ENCODE measurements at places on chromosomes 3 and 15. TPM values are rescaled to one million over a fixed set of nuclear protein-coding genes. Genes with fewer than 3 reads are reported as not detected.

The GOLGA6B gene
- total RNA-seq, result not detected

The MUSTN1 gene
- total RNA-seq, result 42.0 TPM

The PTH1R gene
- total RNA-seq, result 12.3 TPM

The ABHD14A gene
- 19.9 TPM for total RNA-seq

The CHST2 gene
- total RNA-seq, result 2.7 TPM

The EXOG gene
- 23.8 TPM for total RNA-seq

The C3orf18 gene
- total RNA-seq, result 44.2 TPM

The DUOXA2 gene
- not detected for total RNA-seq

The GPR27 gene
- 3.6 TPM for total RNA-seq

The CMTM8 gene
- 4.6 TPM for total RNA-seq

The ALDH1L1 gene
- 9.4 TPM for total RNA-seq

The PRSS50 gene
- total RNA-seq, result not detected

The SAMMSON gene
- not detected for total RNA-seq

The GNAT1 gene
- not detected for total RNA-seq

The TRIM69 gene
- total RNA-seq, result 65.0 TPM

The CRABP1 gene
- total RNA-seq, result not detected

The PPM1L gene
- 31.7 TPM for total RNA-seq

The CHRM5 gene
- not detected for total RNA-seq

The EXD1 gene
- not detected for total RNA-seq

The ATG7 gene
- 18.3 TPM for total RNA-seq

The CCDC191 gene
- 2.3 TPM for total RNA-seq

The XCR1 gene
- total RNA-seq, result not detected

The RARB gene
- 26.4 TPM for total RNA-seq

The RFT1 gene
- total RNA-seq, result 10.6 TPM

The CLDN16 gene
- not detected for total RNA-seq

The NOX5 gene
- 0.17 TPM for total RNA-seq

The TTLL13 gene
- 0.24 TPM for total RNA-seq

The KIF23 gene
- total RNA-seq, result 1.1 TPM

The PAQR9 gene
- total RNA-seq, result 12.5 TPM

The KCNMB3 gene
- 1.1 TPM for total RNA-seq

The ADAMTS17 gene
- 2.4 TPM for total RNA-seq

The GOLGA8J gene
- 0.28 TPM for total RNA-seq

The CLPX gene
- total RNA-seq, result 51.2 TPM

The GPR62 gene
- total RNA-seq, result 1.5 TPM

The CHCHD6 gene
- total RNA-seq, result 10.5 TPM

The TUBGCP4 gene
- total RNA-seq, result 12.4 TPM

The GABRB3 gene
- total RNA-seq, result 27.4 TPM

The ITIH1 gene
- total RNA-seq, result not detected

The IQCF5 gene
- total RNA-seq, result not detected

The TUSC7 gene
- total RNA-seq, result not detected

The FILIP1L gene
- 81.0 TPM for total RNA-seq

The ACKR4 gene
- total RNA-seq, result 8.5 TPM

Data from right cardiac atrium (tissue), 5 donors.